ENCODE measurements at places on chromosomes 5 and 9. TPM values are rescaled to one million over a fixed set of nuclear protein-coding genes. Genes with fewer than 3 reads are reported as not detected.

Gene CYSRT1
- total RNA-seq, result 0.30 TPM

Gene ANKRD20A1
- not detected for total RNA-seq

DNA sequence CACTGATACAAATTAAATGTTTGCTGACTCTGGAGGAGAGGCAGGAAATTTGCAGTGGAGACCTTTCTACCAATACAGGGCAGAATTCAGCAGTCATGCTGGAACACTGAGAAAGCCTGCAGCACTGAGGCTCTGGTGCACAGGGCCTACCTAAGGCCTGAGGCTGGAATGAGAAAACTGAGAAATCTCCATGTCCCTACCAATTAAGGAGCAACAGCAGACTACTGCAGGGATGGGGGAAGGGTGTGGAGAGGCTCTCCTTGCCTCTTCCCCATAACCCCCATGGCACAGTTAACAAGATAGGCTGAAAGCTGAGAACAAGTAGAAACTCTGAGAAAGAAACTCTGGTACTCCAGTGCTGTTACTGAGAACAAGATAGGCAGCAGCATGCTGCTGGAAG is 10.5 kb downstream of the FBXO4 start:
- H3K4me1 ChIP-seq, result no peaks in the 10 kb centered on the region
- H3K36me3 ChIP-seq, result peaks cover 31% of the 10 kb centered on the region
- H3K27me3 ChIP-seq, result no peaks in the 10 kb centered on the region
- DNase-seq, result no peak
- no peak overlapping the region for H3K27ac ChIP-seq
- no peak overlapping the region for H3K4me3 ChIP-seq

Gene ATG10
- total RNA-seq, result 9.8 TPM

Gene PTGES
- total RNA-seq, result not detected

Gene LCN12
- 2.7 TPM for total RNA-seq

Gene C9
- total RNA-seq, result not detected

Gene TXNDC8
- not detected for total RNA-seq

GRCh38 chr9:107761307-107761706 is 271.7 kb upstream of the KLF4 start:
- no peak for DNase-seq
- H3K27ac ChIP-seq, result no peak overlapping the region
- no peak overlapping the region for H3K4me3 ChIP-seq
- no peaks in the 10 kb centered on the region for H3K27me3 ChIP-seq
- H3K36me3 ChIP-seq, result peaks cover 3% of the 10 kb centered on the region
- H3K4me1 ChIP-seq, result no peaks in the 10 kb centered on the region

GRCh38 chr9:90965226-90966030 is 163.8 kb downstream of the SYK start:
- H3K36me3 ChIP-seq, result no peaks in the 10 kb centered on the region
- no peak overlapping the region for H3K4me3 ChIP-seq
- H3K27me3 ChIP-seq, result peaks cover 1% of the 10 kb centered on the region
- no peak overlapping the region for H3K27ac ChIP-seq
- DNase-seq, result no peak
- peaks cover 2% of the 10 kb centered on the region for H3K4me1 ChIP-seq

DNA sequence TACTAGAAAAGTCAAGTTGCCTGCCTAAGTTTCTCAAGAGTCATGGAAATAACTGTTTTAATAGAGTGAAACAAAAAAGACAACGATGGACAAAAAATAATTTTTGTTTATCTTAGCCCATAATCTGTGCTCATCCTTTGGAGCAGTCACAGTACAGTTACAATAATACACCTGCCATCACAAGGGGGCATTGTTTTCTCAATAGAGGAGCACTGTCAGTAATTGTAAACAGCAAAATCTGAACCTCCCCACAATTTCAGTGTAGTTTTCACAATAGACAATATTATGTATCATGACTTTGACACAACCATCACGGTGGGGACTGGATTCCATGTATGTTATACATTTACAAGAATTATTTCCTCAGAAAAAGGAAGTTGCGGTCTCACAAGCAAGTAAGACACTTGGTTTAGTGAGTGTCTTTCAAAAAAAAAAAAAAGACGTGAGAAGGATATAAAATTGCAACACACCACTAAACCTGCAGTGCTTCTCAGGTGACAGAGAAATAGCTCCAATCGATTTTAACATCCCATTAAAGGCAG is 586.3 kb downstream of the PTPRD start:
- no peak for DNase-seq
- no peaks in the 10 kb centered on the region for H3K36me3 ChIP-seq
- H3K27me3 ChIP-seq, result no peaks in the 10 kb centered on the region
- H3K27ac ChIP-seq, result no peak overlapping the region

Gene CER1
- total RNA-seq, result not detected

Gene EGFL7
- total RNA-seq, result 1.2 TPM

DNA sequence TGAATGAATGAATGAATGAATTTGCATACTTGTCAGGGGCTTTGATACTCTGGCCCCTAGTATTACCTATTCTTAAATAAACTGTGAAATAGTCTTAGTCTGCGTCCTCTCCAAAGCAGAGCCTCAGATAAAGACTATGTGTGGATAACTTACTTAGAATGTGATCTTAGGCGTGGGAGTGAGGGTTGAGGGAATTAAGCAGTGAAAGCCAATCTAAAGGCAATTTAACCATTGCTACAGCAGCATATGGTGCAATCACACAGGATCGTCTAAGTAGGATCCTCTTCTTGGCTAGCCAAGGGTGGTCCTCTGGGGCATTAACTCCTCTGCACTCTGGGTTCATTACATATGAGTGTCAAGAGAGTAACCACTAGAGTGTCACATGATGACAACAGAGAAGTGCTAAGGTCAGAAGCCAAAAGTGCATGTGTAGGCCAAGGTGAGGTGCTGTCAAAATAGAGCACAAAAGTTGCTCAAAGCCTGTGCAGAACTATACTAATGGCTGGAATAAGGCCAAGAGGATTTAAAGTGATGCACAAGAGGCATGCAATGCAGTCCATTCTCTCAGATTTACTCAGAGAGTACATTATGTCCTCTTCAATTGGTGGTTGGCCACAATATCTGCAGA is 274.4 kb upstream of the SEMA6A start:
- no peaks in the 10 kb centered on the region for H3K4me1 ChIP-seq
- no peak overlapping the region for H3K4me3 ChIP-seq
- no peaks in the 10 kb centered on the region for H3K36me3 ChIP-seq
- H3K27ac ChIP-seq, result no peak overlapping the region
- no peak for DNase-seq
- peaks cover 5% of the 10 kb centered on the region for H3K27me3 ChIP-seq

DNA sequence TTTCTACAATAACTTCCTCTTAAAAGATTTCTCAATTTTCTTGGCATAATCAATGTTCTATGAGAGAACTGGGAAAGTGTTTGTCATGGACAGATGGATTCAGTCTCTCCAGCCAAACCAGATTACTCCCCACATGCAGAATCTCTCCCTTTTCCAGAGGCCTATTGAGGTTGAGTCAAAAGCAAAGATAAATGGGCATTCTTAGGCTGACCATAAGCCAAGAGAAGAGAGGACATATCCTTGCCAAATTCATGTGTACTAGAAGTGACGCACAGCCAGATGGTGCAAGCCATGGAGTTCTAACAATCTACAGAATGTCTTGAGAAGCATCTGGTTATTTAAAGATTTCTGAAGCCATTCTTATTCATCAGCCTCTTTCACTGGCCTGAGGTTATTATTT is 2115.0 kb downstream of the MAT2B start:
- H3K27me3 ChIP-seq, result no peaks in the 10 kb centered on the region
- H3K27ac ChIP-seq, result no peak overlapping the region
- H3K4me1 ChIP-seq, result no peaks in the 10 kb centered on the region
- H3K36me3 ChIP-seq, result no peaks in the 10 kb centered on the region
- no peak overlapping the region for H3K4me3 ChIP-seq

- no peaks in the 10 kb centered on the region for H3K4me1 ChIP-seq
- H3K36me3 ChIP-seq, result no peaks in the 10 kb centered on the region
- H3K4me3 ChIP-seq, result no peak overlapping the region
- no peak for DNase-seq
- H3K27me3 ChIP-seq, result peaks cover 1% of the 10 kb centered on the region
- H3K27ac ChIP-seq, result no peak overlapping the region
Observed at GRCh38 chr9:84969084-84969483, 299.6 kb downstream of the NTRK2 start.

Gene ZNF366
- not detected for total RNA-seq

GRCh38 chr9:107631788-107632187 is 142.2 kb upstream of the KLF4 start:
- no peaks in the 10 kb centered on the region for H3K36me3 ChIP-seq
- no peak for DNase-seq
- H3K27ac ChIP-seq, result no peak overlapping the region
- no peak overlapping the region for H3K4me3 ChIP-seq

DNA sequence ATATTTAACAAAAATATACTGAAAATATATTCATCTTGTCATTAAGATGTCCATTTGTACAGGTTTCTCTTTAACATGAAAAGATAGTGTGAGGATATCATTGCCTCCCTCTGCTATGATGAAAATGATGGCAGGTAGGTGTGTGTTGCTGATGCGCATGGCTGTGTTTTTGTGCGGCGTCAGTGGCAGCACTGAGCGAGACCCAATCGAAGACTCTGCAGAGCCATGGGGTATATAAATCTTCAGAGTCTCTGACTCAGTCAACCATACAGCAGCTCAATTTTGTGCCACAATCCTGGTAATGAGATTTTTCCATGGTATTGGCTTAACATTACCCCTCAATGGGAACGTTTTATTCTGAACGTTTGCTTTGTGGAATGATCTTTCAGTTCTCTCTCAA is 153.5 kb upstream of the IQGAP2 start:
- no peak overlapping the region for H3K4me3 ChIP-seq
- no peak overlapping the region for H3K27ac ChIP-seq
- no peaks in the 10 kb centered on the region for H3K36me3 ChIP-seq

DNA sequence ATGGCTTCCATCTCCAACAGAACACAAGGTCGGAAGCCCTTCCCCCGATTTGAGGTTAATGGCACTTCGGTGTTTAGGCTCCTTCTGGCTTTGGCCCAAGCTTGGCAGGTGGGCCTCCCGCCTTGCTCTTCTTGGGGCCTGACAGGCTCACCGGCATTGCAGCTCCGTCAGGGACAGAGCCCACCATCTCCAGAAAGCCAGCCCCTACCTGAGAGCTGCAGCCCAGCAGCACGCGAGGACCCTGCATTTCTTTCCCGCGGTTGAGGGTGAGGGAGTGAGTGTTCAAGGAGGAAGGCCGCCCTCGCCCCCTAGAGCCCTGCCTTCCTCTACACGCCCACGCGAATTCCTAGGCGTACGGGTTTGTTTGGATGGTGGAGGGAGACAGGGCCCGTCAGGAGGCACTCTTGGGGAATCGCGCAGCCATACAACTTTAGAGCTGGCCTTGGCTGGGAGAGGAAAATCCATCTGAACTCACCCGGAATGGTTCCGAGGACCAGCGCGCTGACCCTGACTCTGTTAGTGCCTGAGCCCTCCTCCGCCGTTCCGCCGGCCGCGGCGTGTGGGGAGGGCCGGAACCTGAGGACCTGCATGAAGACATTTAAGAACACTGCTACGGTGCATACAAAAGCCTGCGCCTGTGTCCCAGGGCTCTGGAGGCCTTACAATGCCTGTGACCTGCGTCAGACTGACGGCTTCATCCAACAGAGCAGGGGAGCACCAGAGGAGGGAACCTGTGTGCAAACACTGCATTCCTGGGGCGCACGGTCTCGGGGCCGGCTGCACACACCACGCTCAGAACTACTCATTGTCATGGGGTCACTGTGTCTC is 73.8 kb downstream of the MRPL36 start:
- peaks cover 35% of the 10 kb centered on the region for H3K27me3 ChIP-seq
- H3K27ac ChIP-seq, result peak overlapping the region; percentile 48
- DNase-seq, result no peak
- H3K4me1 ChIP-seq, result no peaks in the 10 kb centered on the region

DNA sequence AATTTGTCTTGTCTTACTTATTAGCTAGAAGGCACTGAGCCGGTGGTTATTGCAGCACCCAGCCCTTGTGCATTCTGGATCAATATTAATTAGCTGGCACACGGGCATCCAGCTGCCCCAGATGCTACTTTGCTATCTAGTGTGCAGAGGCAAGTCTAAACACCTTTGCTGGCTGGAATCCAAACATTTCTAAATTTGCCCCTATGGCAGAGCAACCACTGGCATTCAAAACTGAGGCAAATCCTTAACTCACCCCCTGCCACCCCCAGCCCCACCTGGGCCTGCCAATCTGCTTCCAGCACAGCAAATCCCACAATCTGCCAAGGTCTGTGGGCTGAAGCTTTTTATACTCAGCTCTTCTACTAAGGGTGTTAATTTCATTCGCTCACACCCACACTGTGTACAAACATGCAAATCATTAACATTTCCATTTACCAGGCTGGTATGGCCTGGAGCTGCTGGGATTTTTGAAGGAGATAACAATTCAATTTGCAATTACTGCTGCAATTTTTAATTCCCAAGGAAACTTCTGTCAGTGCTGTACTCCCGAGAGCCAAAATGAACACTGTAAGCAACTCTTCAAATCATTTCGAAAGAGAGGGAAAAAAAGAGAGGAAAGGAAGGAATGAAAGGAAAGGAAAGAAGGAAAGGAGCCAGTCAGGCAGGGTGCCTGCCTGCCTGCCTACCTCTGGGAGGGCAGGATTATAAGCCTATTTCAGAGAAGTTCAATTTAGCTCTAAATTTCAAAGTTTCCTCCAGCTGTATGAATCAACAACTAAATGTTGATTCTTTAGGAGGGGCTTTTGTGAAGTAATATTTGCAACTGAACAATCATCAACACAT is 35.5 kb downstream of the RAPGEF1 start:
- no peaks in the 10 kb centered on the region for H3K27me3 ChIP-seq
- H3K36me3 ChIP-seq, result peaks cover 1% of the 10 kb centered on the region
- H3K4me1 ChIP-seq, result peaks cover 79% of the 10 kb centered on the region
- H3K4me3 ChIP-seq, result no peak overlapping the region
- DNase-seq, result no peak
- no peak overlapping the region for H3K27ac ChIP-seq

Gene CORO2A
- 10.8 TPM for total RNA-seq

GRCh38 chr5:135559354-135559753 is 19.4 kb downstream of the CXCL14 start:
- no peak for DNase-seq
- no peaks in the 10 kb centered on the region for H3K36me3 ChIP-seq
- no peak overlapping the region for H3K4me3 ChIP-seq
- no peak overlapping the region for H3K27ac ChIP-seq

Gene ENTREP1
- not detected for total RNA-seq

All from naive thymus-derived CD8-positive, alpha-beta T cell (primary cell).